Esophagus muscularis mucosa (tissue), 4 donors: ENCODE measurements at places on chromosomes 3 and 15. TPM values are rescaled to one million over a fixed set of nuclear protein-coding genes. Genes with fewer than 3 reads are reported as not detected.

RBP2 gene
- total RNA-seq = not detected

DNA sequence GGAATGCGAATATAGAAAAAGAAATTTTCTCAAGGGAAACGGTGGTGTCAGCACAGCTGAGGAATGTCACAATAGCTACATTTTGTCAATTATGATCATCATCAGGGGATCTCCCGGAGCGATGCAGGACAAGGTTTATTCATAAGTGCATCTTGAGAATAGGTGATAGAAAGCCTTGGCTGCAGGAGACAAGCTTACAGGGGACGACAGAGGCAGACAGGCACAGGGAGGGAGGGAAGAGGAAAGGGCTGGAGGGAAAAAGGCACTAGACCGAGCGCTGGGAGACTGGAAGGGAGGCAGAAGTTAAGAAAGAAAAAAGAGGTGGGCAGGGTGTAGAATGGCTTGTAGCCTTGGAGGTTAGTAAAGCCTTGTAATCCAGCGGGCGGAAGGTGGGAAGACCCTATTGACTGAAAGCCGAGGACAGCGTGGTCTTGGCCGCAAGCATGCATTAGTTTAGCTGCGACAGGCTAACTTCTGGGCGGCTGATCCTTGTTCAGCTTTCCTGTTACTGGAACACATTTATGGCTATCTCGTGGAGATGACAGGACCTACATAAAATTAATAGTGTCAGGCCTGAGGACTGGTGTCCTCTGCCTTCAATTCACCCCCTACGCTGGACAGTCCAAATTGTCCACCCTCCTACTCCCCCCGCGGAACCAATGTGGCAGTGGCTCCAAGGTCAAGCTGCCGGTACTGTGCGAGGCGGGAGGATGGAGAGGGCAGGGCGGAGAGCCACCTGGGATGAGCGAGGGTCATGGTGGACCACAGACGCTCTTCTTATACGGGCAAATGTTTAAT, 1.4 kb upstream of the NECTIN3 start:
- DNase-seq = no peak

DNA sequence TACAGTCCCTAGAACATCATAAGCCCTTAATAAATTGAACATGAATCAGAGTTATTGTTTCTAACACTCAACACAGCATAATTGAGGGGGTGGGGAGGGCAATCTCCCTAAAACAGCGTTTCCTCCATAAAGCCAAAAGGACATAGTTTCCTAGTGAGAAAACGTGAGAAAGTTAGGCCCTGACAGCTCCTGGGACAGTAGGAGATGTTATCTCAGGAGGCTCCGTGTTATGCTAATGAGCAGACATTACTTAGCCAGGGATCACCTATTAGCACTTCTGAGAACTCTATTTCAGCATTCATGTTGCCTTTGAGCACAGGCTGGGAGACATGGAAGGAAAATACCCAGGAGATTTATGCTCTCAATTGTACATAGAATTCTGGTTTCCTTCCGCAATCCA, 229.1 kb upstream of the ADAMTS9 start:
- DNase-seq = no peak

DNA sequence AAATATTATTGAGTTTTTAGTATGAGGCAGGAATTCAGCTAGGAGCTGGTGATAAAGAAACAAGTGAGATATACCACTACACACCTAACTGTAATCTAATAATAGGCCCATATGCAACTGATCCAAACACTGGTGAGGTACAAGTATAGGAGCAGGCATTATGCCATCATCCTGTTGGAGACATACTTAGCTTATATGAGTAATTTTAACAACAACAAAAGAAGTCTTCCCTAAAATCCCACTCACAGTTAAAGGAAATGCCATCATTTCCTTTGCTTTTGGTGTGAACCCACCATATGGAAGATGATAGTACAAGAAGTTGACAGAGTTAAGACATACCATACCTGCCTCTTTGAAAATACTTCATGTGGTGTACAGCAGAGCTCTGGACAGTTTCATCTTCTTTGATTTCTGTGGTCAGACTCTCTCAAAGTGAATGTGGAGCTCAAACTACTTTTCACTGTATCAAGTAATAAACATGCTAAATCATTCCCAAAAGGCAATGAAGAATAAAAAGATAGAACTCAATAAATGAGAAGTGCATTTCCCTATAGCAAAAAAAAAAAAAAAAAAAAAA, 85.5 kb downstream of the CD200R1L start:
- no peak for DNase-seq
